Astrocyte of the spinal cord (primary cell): ENCODE measurements at places on chromosomes 4 and X.

DNA sequence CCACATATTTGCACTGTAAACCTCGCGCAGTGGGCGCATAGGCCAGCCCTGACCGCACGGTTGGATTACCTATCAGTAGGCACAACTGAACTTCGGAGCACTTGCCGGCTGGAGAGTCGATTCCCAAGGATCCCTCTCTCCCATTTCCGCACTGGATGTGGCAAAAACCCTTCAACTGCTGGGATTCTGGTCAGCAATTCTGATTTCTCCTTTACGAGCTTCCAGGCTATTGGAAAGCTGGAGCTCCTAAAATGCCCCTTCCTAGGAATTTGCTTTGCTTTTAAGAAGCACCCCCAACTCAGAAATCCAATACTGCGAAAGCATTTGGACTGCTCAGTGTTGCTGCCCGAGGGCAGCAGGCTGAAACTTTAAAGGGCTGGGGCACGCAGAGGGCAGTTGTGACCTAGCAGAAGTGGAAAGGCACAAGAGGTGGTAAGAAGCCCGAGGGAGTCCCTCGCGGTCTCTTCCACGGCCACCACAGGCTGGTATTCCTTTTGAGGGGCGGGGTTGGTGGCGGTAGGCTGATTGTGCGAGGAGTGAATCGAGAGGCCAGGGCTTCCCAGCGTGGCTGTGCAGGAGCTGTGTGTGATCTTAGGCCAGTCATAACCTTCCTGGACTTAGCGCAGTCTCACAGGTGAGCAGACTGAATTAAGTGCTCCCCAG is 1.6 kb downstream of the ZAR1 start:
- no peak for DNase-seq

DNA sequence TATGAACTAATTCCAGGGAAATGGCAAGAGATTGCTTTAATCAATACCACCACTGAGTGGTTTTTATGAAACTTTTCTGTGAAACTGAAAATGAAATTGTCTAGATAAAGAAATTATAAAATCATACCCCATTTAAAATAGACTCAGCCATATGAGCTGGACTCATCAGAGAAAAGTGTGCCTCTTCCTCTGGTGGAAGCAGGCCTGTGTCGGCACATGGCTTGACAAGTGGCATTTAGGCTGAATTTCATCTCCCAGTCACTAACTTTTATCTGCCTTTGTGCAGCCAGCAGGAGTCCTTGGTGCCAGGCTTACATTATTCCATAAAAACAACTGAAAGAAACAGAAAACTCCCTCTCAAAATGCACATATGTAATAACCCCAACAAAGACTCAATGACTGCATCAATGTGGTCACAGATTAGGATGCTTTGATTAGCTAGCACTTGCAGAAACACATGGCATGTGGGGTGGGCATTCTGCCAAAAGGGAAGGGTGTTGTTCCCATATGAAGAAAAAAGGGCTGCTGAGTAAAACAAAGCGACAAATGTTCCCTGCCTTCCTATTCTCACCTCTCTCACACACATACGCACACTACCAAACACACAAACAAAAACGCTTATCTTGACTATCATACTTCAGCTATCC is 232.3 kb downstream of the PABPC4L start:
- peak; percentile 68 for DNase-seq

DNA sequence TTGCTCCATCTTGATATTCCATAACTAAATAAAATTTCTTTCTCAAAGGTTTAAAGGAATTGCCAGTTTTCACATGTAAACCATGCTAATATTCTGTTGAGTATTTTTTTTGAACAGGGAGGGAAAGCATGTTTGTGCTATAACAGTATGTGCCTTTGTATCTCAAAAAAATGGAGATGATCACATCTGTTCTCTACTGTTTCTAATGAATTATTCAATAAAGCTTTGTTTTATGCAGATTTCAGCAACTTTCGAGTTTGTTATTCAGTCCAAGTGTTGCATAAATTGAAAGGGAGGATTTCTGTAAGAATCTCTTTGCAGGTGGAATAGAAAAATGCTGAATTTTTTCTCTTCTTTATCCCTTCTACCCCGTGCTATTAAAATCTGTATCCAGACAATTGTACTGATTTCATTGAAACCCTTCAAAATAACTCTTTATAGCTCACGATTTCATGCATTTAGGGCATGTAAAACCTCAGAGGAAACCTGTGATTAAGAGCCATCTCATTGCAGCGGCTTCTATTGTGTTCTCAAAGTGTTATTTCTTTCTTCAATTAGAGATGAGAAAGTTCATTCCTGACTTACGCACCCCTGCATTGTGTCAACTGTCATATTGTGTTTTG is 42.1 kb downstream of the NEIL3 start:
- no peak for DNase-seq

- peak; percentile 95 for DNase-seq
Measured at GRCh38 chr4:122666527-122667245, 45.8 kb upstream of the IL21 start.

DNA sequence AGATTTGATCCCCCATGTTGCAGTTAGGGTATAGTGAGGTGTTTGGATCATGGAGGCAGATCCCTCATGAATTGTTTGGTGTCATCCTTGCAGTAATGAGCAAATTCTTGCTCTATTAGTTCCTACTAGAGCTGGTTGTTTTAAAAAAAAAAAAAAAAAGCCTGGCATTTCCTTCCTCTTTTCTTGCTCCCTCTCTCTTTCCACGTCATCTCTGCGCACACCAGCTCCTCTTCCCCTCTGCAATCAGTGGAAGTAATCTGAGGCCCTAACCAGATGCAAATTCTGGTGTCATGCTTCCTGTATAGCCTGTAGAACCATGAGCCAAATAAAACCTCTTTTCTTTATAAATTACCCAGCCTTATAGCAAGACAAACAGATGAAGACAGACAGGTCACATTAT is 24.5 kb downstream of the WDR17 start:
- DNase-seq = no peak

DNA sequence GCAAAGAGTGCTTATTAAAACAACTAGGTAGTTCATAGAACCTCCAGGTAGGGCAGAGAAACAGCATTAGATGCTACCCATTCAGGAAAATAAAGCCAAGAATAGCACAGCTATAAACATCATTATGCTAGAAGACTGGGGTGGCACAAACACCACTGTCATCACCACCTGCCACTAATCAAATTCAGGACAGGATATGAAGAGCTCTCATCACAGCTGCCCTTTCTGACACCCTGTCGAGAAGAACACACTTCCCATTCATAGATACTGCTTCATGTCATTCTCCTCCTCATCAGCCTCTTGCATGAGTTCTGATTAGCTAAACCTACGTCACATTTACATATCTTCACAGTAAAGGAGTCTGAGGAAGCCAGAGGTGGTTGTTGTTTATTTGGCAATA is 692.3 kb upstream of the HS3ST1 start:
- DNase-seq = no peak

DNA sequence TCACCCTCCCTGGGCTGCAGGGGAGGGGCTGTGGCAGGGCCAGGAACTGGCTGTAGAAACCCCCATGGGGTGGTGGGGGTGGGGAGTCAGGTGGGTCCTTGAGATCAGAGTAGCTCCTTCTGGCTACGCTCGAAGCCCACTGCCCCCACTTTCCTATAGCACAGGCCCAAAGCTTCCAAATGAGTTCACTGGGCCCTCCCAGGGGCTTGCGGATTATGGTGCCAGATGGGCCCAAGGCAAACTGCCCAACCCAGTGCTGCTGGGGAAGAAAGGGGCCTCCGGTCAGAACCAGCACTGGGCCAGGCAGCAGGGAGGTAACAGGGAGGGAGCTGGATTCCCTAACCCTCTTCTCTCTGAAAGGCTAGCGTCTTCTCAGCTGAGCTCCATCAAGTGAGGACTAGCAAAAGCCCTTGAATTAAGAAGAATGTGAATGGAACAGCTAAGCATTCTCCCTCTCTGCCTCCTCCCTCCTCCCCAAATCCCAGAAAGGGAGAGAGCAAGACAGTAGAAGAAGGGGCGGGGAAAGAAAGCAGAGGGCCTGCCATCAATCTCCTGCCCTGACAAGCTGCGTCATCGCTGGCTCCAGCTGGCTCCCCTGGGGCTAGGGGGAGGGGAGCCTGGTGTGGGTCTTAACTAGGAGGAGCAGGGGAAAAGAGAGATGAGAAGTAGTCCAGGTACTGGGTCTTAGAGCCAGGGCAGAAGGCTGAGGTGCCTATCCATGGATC is 34.7 kb downstream of the FRMPD3 start:
- DNase-seq = peak; percentile 15

- no peak for DNase-seq
Measured at GRCh38 chr4:77201857-77202256, 44.9 kb downstream of the CCNG2 start.

GRCh38 chrX:123121241-123121640 is 62.8 kb upstream of the GRIA3 start:
- DNase-seq = peak; percentile 1

- no peak for DNase-seq
Measured at GRCh38 chr4:140472156-140472555, 25.9 kb downstream of the MGAT4D start.

DNA sequence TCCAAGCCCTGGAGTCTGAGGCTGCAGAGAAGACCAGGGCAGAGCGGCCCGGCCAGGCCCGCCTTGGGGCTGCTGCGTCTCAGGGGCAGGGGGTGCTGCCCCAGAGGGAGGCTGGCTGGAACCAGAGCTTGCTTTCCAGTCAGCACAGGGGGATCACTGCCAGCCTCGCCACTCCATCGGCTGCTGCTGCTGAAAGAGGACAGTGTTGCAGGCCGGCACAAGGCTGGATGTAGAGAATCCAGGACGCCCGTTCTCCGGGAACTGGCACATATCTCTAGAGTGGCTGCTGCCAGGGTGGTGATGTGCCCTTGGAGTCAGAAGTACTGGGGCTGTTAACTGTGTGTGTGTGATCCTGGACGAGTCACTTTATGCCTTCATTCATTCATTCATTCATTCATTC is 31.9 kb upstream of the SORCS2 start:
- no peak for DNase-seq

- DNase-seq = no peak
Measured at GRCh38 chr4:98618680-98619079, 39.7 kb downstream of the TSPAN5 start.

DNA sequence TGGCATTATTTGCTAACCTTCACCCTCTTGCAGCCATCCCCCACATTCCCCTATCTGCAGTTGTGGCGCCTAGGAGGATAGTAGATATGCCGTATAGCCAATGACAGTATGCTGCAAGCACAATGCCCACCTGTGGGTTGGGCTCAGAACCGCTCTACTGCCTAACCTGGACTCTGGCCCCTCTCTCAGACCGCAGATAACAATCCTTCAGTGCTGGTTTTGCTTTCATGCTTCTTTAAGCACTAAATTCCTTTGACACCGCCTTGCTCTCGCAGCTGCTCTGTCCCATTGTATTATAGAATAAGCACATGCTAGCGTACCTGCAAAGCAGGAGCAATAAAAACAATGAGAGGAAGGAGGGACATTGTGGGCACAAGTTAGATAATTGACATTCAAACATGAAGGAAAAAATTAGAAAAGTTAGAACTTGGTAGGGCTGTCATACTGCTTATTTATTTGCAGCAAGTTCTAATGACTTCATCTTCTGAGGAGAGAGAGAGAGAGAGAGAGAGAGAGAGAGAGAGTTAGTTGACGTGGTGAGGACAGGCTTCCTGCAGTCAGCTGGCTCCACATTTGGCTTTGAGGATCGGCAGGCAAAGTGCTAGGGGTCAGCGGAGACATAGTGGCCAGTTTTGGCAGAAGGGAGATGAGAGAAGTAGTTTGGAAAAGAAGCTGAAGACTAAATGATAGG is 55.8 kb downstream of the WWC2 start:
- no peak for DNase-seq

DNA sequence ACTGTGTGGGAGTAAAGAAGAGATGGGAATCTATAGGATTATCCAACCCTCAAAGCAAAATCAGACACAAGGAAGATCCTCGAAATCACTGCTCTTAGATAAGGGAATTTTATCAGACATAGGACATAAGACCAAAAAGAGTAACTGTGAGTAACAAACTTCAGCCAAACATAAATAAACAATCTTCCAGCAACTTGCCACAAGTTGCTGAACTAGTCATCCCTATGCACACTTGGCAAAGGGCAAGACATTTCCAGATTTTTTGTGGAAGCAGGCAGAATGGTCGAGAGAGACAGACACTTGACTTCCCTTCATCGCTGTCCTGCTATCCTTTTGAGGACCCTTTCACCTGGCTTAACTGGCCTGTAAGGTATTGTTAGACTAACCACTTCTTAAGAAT is 89.6 kb downstream of the KCNIP4 start:
- DNase-seq = peak; percentile 31

DNA sequence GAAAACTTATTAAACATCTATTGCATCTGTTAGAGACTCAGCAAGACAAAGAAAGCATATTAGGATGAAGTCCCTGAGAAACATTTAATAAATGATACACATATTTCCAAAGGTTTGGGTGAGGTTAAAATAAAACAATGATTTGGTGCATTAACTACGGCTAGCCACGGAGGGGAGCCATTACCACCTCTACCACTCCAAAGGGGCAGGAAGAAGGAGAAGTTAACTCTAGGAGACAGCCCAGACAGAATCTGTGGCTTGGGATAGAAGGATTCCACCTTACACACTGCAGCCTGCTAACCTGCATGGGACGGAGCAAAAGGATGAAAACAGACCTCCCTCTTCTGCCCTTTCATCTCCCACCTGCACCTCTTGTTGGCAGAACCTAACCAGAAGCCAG is 189.1 kb upstream of the C1QTNF7 start:
- peak; percentile 59 for DNase-seq

DNA sequence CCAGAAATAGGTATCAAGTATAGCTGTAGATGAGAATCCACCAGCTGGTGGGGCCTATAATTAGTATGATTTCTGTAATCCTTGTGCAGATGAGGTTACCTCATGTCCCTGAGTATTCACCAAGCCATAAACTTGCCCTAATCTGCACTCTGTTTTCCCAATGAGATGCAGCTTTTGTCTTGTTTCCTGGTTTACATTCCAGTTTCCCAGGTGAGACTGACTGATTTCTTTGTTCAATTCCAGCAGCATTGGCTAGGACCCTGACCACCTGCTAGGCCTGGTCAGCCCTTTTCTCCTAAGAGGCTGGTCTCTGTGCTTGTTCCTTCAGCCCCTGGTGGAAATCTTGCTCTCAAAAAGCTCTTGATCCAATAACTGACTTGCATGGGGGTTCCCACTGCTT is 44.6 kb downstream of the GABRB1 start:
- DNase-seq = no peak

DNA sequence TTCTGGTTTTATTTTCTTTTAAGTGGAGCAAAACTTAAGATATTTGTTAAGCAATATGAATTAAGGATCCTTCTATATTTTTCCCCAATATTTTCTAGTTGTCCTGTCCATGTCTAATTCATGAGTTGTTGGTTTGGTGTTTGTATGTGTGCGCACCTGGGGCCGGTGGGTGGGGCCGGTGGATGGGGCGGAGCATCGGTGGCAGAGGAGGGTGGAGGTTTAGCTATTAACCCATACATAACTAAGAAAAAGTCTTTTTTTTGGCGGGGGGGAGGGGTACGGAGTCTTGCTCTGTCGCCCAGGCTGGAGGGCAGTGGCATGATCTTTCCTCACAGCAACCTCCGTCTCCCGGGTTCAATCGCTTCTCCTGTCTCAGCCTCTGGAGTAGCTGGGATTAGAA is 489.8 kb downstream of the PDGFC start:
- DNase-seq = no peak

GRCh38 chr4:114464726-114465272 is 133.8 kb upstream of the UGT8 start:
- no peak for DNase-seq
